H7 (cell line): ENCODE measurements at places on chromosomes 7 and 10. TPM values are rescaled to one million over a fixed set of nuclear protein-coding genes. Genes with fewer than 3 reads are reported as not detected.

DNA sequence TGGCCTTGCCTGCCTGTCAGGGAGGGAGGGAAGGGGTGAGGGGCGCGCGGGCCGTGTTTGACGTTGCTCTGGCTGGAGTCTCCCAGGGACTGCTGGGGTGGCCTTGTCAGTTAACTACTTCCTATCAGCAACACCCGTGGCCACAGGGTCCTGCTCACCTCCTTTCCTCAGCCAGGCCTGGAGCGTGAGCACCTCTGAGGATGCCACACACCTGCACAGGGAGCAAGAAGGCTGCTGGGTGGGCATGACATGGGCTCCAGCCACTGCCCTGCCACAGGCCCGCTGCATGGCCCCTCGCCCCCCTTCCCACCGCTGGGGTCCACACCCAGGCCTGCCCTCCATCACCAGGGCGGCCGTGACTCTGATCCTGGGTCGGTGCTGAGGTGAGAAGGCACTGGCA is 212.4 kb downstream of the ELFN1 start:
- no peak for DNase-seq

- DNase-seq = no peak
These were observed 21.2 kb downstream of the PRXL2A start for GRCh38 chr10:80429521-80429973.

DNA sequence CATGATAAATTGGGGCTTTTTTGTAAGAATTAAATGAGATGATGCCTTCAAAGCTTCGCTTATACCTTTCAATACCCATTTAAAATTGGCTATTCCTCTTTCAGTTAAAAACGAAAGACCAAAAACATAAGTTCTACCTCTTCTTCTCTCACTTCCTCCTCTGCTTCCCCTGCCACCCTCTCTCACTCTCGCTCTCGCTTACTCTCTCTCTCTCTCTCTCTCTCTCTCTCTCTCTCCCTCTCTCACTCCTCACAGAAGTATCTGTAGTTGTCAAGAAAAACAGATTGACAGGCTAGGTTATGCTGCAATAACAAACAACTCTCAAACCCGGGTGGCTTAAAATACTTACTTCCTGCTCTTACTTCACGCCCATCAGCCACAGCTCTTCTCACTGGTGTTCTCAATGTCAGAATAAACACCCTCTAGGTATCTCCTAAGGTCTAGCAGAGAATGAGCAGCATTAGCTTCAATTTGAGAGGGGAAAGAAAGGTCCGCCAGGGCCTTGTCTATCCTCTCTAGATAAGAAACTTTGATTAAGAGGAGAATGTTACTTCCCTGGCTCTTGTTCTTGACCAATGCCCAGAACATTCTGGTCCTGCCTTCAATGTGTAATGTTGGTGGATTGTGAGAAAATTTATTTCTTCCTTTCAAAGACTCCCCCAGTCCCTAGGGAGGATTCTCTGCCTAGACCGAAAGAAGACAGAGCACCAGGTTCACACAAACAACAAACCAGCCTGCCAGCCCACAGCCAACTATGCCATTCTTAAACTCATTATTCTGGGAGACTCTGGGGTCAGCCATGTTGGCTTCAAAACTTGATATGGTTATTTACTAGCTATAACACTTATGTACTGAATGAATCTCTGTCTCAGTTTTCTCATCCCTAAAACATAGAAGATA is 1028.7 kb downstream of the XPNPEP1 start:
- DNase-seq = no peak

Gene DENND10
- 77.1 and 82.6 TPM in 2 replicates for total RNA-seq

- DNase-seq = no peak
These were observed 55.3 kb downstream of the CH25H start for GRCh38 chr10:89151857-89152256.

DNA sequence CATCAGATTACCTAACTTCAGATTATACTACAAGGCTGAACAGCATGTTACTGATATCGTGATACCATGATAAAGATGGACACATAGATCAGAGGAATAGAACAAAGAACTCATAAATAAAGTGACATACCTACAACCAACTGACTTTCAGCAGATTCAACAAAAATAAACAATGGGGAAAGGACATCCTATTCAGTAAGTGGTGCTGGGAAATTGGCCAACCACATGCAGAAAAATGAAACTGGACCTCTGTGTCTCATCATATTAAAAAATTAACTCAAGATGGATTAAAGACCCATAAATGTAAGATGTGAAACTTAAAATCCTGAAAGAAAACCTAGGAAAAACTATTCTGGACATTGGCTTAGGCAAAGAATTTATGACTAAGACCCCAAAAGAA is 158.6 kb downstream of the ZEB1 start:
- no peak for DNase-seq

Gene CPED1
- not detected in 2 replicates for total RNA-seq

DNA sequence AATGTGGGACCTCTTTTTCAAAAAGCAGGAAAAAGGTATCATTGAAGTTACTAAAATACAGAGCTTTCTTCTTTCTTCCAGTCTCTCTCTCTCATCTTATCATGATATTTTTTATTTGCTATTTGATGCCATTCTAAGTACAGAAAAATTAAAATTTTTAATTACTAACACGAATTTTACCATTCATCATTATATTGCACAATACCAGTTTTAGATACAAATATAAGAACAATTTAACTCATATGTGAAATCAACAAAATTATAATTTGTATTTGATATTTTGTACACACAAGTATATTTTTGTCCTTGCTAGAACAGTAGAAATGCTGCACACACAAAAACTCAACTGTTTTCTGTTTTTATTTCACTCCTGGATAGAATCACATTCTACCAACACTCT is 112.2 kb downstream of the OAT start:
- no peak for DNase-seq

GRCh38 chr10:84783386-84783785 is 455.0 kb downstream of the CCSER2 start:
- peak; percentile 54 for DNase-seq

Gene STEAP1B
- total RNA-seq = 16.0 and 22.7 TPM in 2 replicates

GRCh38 chr7:11171569-11172192 is 198.0 kb downstream of the PHF14 start:
- no peak for DNase-seq

Gene PLAU
- 25.4 and 29.5 TPM in 2 replicates for total RNA-seq

Gene NXPH1
- total RNA-seq = 0.10 and 0.37 TPM in 2 replicates

Gene NEURL1
- 7.9 and 16.5 TPM in 2 replicates for total RNA-seq

DNA sequence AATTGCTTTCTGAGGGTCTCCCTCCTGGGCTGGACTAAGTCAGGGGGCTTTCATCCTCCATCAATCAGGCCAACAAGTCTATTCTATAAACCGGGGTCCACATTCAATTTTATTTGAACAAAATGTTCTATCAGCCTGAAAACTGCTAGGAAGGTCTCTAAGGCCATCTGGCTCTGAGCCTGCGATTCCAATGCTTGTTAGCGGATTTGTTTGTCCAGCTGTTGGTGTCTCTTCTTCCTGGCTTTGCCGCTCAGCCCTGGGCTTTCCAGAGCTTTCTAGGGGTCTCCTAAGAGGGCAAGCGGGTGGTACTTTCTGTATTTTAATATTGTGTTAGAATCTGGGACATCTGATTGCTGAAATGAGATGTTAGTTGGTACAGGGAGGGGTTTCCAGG is 136.7 kb downstream of the VIPR2 start:
- no peak for DNase-seq

Gene VAX1
- 0.62 and 0.81 TPM in 2 replicates for total RNA-seq

DNA sequence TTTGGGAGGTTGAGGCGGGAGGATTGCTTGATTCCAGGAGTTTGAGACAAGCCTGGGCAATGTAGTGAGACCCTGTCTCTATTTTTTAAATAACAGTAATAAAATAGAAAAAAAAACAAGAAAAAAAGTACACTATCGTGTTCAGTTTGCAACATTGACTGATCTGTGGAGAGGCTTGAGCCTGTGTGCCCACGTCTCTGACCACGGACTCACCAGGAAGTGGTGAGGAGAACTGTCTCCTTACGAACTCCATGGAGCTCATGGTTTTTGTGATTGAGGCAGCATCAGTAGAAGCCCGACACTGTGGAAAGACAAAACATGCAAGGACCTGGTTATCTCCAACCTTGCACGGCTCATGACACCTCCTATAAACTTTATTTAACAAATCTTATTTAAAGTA is 23.9 kb upstream of the DNAJB6 start:
- DNase-seq = no peak

DNA sequence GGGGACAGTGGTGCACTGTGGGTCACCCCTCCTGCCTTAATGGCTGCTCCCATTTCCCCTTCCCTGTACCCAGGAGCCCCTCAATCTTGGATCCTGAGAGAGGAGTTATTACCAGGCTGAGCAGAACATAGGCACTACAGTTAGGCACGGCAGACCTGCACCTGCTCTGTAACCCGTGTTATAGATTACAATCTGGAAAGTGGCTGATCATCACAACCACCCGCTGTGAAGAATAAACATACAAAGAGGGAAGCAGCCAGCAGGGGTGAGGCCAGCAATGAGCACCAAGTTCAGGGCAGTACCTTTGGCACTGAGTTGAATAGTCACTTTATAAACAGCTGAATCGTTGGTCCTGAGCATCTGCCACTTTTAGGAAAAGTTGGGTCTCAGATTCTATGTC is 1.7 kb downstream of the CDHR1 start:
- DNase-seq = no peak

GRCh38 chr7:100545360-100546128 is 6.5 kb downstream of the AGFG2 start:
- DNase-seq = peak; percentile 69

DNA sequence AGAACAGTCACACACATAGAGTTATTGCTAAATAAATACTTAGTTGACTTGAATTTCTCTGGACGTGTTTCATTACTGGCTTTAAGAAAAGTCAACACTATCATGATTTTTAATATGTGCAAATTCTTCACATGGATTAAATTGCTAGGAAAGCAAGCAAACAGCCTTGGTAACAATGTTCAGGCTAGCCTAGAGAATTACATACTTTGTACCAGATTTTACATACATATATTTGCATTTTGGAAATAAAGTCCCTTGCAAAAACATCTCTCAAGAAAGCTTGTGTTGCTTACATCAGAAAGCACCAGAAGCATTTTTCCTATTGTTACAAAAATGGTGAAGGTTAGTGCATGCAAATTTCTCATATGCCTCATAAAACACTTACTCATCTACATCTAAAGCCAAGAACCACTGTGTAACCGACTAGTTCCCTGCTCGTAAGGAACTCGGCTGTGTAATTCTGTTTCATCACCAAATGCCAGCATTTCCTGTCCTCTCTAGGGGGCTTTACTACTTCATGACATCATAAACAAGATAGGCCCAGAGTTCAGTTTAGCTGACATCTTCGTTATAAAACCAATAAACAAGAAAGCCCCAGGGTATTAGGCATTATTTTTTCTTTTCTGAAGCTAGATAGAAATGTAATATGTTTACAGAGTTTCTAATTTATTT is 87.8 kb downstream of the CFAP58 start:
- DNase-seq = no peak

DNA sequence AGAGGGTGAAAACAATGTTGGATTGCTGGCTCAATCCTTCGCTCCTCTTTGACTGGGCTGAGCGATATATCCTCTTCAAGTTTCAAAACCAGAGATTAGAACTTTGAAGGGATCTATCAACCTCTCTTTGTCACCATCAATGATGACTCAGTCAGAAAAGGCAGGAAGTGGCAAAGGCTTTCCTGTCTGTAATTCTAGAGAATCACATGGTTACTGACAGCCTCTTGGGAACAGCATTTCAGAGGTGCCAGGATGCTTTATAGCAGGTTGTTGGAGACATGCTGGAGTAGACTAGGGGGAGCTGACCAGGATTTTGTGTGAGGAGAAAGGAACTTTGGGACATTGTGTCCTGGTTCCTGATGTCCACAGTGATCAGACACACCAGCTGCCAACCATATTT is 81.3 kb downstream of the PRKCQ start:
- no peak for DNase-seq
